Keratinocyte (primary cell): ENCODE measurements at places on chromosomes 7 and 10. TPM values are rescaled to one million over a fixed set of nuclear protein-coding genes. Genes with fewer than 3 reads are reported as not detected.

LOXL4 gene
- 0.01 to 0.03 TPM (median 0.01 TPM) in 3 replicates for polyA plus RNA-seq

ARPC1A gene
- polyA plus RNA-seq = 123 to 265 TPM (median 133 TPM) in 3 replicates

FBXO24 gene
- 0.19 to 0.34 TPM (median 0.22 TPM) in 3 replicates for polyA plus RNA-seq

LEP gene
- polyA plus RNA-seq = 0.10 to 0.50 TPM in 2 of 3 replicates, not detected in the other

SFRP4 gene
- not detected in 3 replicates for polyA plus RNA-seq

FZD1 gene
- 1.3 to 1.5 TPM (median 1.3 TPM) in 3 replicates for polyA plus RNA-seq

TAS2R5 gene
- 0.54 to 3.1 TPM (median 2.0 TPM) in 3 replicates for polyA plus RNA-seq

DNA sequence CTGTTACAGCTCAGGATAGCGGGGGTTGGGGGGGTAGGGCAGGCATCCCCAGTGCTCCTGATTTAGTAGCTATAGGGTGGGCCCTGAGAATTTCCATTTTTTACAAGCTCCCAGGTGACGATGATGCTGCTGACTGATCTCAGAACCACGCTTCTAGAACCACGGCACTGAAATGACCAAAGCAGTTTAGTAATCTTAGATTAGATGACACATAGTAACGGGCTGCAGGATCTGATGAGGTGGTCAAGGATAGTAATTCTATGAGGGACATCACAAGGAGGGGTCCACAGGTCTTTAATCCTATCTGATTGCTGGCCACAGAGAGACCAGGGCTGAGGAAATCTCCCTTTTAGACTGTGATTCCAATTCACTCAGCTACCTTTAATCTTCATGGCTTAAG lies 167.2 kb downstream of the JAZF1 start:
- no peaks in the 10 kb centered on the region for H3K4me1 ChIP-seq
- no peak for DNase-seq

- no peak for DNase-seq
- H3K36me3 ChIP-seq = no peaks in the 10 kb centered on the region
- no peaks in the 10 kb centered on the region for H3K27me3 ChIP-seq
Observed at GRCh38 chr10:23418051-23418681, 20.7 kb upstream of the OTUD1 start.

DNA sequence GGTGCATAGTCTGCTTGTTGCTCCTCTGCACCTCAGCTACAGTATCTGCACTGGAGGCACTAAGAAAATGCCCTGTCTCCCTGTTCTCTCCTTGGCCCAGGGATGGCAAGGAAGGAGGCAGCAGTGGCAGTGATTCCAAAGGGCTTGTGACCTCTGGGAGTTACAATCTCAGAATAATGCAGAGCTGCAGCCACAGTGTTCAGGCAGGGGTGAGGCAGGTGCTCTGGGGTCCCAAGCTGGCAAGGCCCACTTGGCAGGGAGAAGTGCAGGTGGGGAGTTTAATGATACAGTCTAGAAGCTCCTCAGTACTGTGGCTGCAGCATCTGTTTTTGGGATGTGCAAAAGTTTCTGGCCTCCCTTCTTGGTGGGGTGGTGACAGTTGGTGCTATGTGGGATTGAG lies 456.4 kb downstream of the CCSER2 start:
- H3K4me1 ChIP-seq = no peaks in the 10 kb centered on the region
- no peak overlapping the region for H3K27ac ChIP-seq
- DNase-seq = no peak
- H3K4me3 ChIP-seq = no peak overlapping the region
- H3K27me3 ChIP-seq = no peaks in the 10 kb centered on the region

DNA sequence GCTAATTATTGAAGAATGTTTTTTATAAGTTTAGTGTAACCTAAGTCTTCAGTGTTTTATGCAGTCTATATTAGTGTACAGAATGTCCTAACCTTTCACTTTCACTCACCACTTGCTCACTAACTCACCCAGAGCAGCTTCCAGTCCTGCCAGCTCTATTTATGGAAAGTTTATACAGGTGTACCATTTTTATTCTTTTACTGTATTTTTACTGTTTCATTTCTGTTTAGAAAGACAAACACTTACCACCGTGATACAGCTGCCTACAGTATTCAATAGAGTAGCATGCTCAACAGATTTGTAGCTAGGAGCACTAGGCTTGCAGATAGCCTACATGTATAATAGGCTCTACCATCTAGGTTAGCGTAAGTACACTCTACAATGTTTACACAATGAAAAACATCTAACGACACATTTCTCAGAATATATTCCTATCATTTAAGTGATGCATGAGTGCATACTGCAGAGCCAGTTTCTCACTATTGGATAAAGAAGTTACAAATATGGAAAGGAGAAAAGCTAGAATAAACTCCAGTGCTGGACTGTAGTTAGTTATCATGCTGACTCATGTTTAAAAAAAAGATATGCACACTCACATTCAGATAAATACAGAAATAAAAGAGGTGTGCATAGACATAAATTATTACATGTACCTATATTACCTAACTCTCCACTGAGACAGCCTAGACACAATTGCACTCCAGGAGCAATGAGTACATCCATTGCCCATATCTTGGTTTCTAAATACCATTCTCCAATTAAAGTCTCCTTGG lies 30.4 kb downstream of the STEAP1B start:
- H3K27me3 ChIP-seq = no peaks in the 10 kb centered on the region
- no peaks in the 10 kb centered on the region for H3K36me3 ChIP-seq
- no peak for DNase-seq
- H3K27ac ChIP-seq = no peak overlapping the region
- no peaks in the 10 kb centered on the region for H3K4me1 ChIP-seq

- no peak for DNase-seq
- no peak overlapping the region for H3K4me3 ChIP-seq
- H3K27ac ChIP-seq = peak overlapping the region; percentile 86
- peaks cover 7% of the 10 kb centered on the region for H3K36me3 ChIP-seq
- no peaks in the 10 kb centered on the region for H3K27me3 ChIP-seq
Observed at GRCh38 chr7:96304573-96304972, 17.3 kb downstream of the SLC25A13 start.

- no peaks in the 10 kb centered on the region for H3K36me3 ChIP-seq
- H3K4me1 ChIP-seq = peaks cover 11% of the 10 kb centered on the region
- no peaks in the 10 kb centered on the region for H3K27me3 ChIP-seq
- H3K27ac ChIP-seq = no peak overlapping the region
- no peak for DNase-seq
Observed at GRCh38 chr10:27496137-27496536, 8.0 kb upstream of the RAB18 start.
